ENCODE measurements at places on chromosomes 6 and 20. TPM values are rescaled to one million over a fixed set of nuclear protein-coding genes. Genes with fewer than 3 reads are reported as not detected.

Gene ASIP
- 0.70 TPM for polyA plus RNA-seq

Gene SLC22A1
- polyA plus RNA-seq = 1.5 TPM

Gene RPS6KA2
- 29.2 TPM for polyA plus RNA-seq

Gene TBXT
- polyA plus RNA-seq = not detected

Gene DDO
- polyA plus RNA-seq = 0.60 TPM

Gene KIF25
- 0.76 TPM for polyA plus RNA-seq

Gene ERVFRD-1
- polyA plus RNA-seq = 0.13 TPM

Gene SERINC1
- polyA plus RNA-seq = 221 TPM

Gene PRPH2
- 3.1 TPM for polyA plus RNA-seq

Gene IMPG1
- 5.2 TPM for polyA plus RNA-seq

Gene CST4
- polyA plus RNA-seq = not detected

Gene GJA1
- polyA plus RNA-seq = 73.1 TPM

Gene TPD52L2
- 84.6 TPM for polyA plus RNA-seq

Gene DEFB124
- 0.48 TPM for polyA plus RNA-seq

Gene RNF182
- polyA plus RNA-seq = 2.8 TPM

GRCh38 chr6:149380523-149380922 is 19.5 kb upstream of the SUMO4 start:
- DNase-seq = no peak

DNA sequence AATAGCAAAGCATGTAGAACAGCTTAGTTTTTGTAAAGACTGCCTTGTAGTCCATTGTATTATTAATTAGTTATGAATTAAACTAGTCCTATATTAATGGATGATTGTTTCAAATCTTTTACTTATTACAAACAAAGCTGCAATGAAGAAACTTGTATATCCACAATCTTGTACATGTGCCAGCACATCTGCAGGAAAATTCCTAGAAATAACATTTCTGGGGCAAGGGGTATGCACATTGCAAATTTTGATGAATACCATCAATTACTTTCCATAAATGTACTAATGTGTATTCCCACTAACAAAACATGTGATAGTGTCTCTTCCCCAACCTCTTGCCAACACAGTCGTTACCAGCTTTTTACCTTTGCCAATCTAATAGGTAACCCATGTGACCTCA is 73.6 kb upstream of the AKAP12 start:
- no peak for DNase-seq

DNA sequence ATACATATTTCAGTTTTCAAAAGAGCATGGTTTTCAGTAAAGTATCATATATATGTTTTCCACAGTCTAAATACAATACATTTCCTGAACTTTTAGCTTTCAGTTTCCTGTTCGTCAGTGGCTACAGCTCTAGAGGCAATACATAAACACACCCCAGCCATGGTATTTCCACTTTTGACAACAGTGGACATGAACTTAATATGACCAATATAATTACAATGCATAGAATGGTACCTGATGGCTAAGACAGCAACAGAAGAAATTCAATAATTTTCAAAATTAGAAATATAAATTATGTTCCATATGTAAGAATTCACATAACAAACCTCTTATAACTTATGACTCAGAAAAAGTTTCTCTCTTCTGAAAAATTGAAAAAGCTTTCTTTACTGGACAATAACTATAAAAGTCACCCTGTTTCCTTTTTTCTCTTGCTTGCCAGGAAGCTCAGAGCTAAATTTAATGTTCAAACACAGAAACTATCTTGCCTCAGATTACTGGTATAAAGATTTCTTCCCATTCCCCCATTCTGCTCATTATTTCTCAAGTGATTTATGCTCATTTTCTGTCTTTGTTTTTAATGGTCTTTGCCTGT is 19.2 kb downstream of the FKBP5 start:
- peak; percentile 35 for DNase-seq

- no peak for DNase-seq
Observed at GRCh38 chr20:21437816-21438215, 40.5 kb upstream of the NKX2-4 start.

GRCh38 chr6:3280091-3280490 is 21.3 kb downstream of the PSMG4 start:
- DNase-seq = no peak

- DNase-seq = no peak
Observed at GRCh38 chr6:125046107-125046925, 84.1 kb downstream of the RNF217 start.

GRCh38 chr6:138607478-138608433 is 108.5 kb upstream of the NHSL1 start:
- DNase-seq = no peak

DNA sequence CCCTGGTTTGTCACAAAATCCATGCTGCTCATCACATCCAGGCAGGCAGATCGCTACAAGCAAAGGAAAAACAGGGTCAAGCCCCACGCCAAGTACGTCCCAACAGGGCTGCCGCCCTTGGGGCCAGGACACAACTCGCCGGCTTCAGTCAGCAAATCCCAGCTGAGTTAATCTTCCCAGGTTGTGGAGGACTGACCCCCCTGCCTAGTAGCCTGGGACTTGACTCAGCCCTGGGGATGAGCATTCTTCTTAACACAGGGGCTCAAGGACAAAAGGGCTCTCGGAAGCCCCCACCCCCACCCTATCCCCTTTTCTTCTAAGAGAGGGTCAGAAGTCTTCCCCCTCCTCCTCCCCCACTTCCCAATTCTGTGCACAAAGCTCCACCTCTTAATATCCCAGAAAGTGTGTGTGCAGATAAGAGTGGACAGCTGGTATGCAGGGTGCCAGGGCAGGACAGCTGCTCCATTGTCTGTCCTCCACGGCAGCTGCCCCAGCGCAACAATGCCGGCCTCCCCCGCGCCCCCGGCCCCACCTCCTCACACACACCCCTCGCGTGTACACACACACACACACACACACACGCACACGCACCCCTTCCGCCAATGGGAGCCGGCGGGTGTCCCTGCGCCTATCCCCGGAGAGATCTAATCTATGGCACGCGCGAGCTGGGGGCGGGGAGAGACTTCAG is 4.5 kb downstream of the DLL1 start:
- no peak for DNase-seq

- no peak for DNase-seq
Observed at GRCh38 chr6:8731874-8732273, 296.5 kb upstream of the SLC35B3 start.

DNA sequence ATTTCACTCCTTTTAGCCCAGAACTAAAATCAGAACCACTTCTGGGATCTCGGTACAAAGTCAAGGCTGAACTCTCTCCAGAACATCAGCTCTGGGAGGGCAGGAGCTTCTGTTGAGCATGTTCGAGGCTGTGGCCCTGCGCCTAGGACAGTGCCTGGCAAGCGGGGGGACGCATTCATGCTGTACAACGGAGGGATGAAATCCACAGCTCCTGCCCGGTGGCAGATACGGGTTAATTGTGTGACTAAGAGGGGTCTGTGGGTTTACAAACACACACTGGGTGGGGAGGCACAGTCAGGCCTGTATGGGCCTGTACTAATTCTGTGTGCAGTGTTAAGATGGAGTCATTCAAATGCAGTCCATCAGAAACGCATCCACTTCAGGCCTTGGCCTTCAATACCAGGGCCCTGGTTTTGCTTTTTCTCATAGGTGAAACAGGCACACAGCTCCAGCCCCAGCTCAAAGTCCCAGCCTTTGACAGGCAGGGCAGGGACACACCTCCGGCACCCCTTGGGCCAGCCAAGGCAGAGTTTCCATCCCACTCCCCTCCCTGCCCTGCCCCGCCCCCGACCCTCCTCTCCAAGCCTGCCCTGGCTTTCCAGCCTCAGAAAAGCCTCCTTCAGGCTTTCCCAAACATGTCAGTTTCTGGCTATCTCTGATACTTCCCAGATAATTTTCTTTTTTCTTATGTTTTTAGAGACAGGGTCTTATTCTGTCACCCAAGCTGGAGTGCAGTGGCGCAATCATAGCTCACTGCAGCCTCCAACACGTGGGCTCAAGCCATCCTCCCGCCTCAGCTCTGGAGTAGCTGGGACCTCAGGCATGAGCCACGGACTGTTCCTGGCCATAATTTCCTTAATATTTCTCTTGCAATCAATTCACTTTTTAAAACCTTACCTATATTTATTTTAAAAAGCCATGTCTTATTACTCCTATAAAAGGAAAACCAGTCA is 109.8 kb downstream of the SULF2 start:
- no peak for DNase-seq

DNA sequence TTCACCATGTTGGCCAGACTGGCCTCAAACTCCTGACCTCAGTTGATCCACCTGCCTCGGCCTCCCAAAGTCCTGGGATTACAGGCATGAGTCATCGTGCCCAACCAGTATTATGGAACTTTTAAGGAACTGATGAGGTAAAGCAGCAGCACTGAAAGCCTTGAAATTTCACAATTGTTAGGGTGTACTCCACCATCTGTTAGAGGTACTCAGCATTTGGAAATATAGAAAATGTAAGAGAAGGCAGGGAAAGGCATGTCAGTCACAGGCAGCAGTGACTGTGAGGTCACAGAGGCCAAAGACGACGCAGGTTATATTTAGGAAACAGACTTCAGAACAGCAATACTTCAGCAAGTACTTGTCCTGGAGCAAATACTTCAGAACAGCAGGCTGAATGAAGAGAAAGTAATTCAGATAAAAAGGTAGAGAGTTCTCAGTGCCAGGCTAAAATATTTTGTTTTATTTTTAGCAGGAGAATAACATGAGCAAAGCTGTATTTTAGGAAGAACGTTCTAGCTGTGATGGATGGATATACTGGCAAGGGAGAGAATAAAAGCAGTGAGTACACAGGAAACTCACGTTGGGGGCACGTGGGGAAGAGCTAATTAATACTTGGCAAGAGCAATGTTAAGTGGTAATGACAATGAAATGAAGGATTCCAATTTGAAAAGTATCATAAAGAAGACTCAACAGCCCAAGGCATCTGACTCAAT is 67.2 kb downstream of the DTNBP1 start:
- no peak for DNase-seq

- no peak for DNase-seq
Observed at GRCh38 chr20:9078826-9079731, 10.2 kb downstream of the PLCB4 start.

DNA sequence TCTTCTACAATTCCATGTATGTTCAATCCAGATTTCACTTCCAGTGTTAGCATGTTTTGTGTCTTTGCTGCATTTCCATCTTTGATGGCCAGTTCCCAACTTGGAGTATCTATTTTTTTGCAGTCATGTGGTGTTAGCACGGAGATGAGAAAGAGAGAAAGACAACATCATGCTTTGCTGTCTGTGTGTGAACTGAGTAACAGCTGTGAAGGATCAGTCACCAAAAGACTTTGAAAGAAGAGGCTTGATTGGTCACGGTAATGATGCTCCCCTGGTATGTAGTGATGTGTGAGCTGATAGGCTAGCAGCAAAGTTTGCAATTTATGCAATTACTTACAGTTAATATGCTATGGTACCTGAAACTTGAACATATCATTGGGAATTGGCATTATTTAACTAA is 731.3 kb upstream of the NRSN1 start:
- DNase-seq = no peak

GRCh38 chr6:157984686-157985225 is 3.1 kb downstream of the SYNJ2 start:
- no peak for DNase-seq

GRCh38 chr20:21453690-21454089 is 56.4 kb upstream of the NKX2-4 start:
- DNase-seq = no peak

- peak; percentile 22 for DNase-seq
Observed at GRCh38 chr6:79466207-79466834, 70.9 kb downstream of the LCA5 start.

DNA sequence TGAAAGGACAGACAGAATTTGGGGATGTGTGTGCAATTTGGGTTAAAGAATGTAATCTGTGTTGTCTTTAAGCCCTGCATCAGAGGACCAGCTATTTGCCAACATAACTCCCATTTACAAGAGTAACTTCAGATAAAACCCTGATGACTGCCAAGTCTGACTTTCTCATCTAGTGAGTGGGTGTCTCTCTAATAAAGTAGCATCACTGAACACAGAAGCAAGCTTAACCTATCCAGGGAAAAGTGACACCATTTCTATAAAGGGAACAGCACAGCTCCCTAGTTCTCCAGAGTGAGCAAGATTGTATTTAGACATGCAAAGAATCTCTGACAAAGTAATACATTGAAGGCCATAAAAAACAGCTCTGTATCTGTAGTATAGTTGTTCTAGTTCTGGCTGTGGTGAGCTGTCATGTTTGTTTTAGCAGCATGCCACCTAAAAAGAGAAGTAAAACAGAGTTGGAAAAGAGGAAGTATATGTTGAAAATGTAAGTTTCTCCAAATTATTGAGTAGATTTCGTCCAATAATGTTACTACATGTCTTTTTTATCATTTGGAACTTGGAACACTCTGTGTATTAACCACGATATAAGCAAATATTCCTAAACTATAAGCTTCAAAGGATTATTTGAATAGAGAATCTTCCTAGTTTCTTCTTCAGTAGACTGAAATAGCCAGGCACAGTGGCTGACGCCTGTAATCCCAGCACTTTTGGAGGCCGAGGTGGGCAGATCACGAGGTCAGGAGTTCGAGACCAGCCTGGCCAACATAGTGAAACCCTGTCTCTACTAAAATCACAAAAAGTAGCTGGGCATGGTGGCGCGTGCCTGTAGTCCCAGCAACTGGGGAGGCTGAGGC is 8.8 kb upstream of the PIM1 start:
- DNase-seq = no peak

GRCh38 chr6:156423829-156424228 is 353.3 kb upstream of the ARID1B start:
- DNase-seq = no peak

DNA sequence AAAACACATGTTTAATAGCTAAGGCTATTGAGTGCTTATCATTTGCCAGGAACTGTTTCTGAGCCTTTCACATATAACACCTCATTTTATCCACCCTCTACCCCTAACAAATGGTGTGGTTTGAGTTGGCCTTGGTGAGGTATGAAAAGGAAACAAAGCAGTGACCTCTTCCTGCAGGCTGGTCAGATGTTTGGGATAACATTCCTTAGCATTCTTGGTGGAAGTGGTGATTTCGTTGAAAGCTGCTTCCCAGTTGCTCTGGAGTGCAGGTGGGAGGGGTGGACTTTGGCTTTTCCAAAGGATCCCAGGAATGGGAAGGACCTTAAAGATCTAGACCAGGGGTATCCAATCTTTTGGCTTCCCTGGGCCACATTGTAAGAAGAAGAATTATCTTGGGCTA is 41.3 kb downstream of the CARMIL1 start:
- DNase-seq = no peak

- peak; percentile 36 for DNase-seq
Observed at GRCh38 chr6:1424306-1424927, 35.0 kb downstream of the FOXF2 start.

GRCh38 chr6:112665114-112665513 is 318.0 kb downstream of the RFPL4B start:
- DNase-seq = no peak

- DNase-seq = no peak
Observed at GRCh38 chr6:158834675-158835385, 15.7 kb upstream of the EZR start.

DNA sequence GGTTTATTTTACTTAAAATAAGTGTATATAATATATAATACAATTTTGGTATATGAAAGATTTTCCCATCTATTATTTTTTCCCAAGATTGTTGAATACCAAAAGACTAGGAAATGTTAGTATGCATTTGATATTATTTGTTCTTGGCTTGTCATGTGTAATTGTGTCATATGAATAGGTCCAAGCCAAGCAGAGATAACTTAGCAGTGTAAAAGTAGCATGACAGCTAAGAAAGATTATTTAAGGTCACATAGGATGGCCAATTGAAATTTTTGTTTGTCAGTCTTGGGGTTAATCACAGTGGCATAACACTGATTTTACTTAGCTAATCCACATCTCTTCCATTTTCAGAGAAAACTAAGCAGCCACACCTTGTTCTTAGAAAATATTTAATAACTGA is 38.8 kb upstream of the RSPO3 start:
- no peak for DNase-seq

- no peak for DNase-seq
Observed at GRCh38 chr6:92460133-92460532, 959.2 kb downstream of the EPHA7 start.

All from left kidney (tissue), 8 donors.